MCF 10A (cell line): ENCODE measurements at places on chromosomes 3 and 15. TPM values are rescaled to one million over a fixed set of nuclear protein-coding genes. Genes with fewer than 3 reads are reported as not detected.
A peak's percentile ranks its signal among the peaks of the same experiment; 100 is the strongest.

DNA sequence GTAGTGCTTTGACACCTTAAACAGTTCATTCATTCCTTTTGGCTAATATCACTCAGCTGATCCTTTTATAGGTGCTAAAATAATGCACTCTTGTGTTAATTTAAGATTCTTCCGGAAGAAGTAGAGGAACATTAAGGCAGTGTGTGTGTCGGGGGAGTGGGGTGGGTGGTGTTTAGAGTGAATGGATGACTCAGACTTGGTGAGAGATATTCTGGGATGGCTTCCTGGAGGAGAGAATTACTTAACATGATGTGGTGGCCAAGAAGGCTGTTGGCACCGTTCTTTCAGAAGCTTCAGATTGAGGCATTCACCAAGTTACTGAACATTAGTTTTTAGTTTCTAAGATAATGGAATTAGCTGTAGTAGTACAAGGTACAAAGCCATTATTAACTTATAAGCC, 125.6 kb upstream of the ROPN1 start:
- peak; percentile 66 for DNase-seq

DNA sequence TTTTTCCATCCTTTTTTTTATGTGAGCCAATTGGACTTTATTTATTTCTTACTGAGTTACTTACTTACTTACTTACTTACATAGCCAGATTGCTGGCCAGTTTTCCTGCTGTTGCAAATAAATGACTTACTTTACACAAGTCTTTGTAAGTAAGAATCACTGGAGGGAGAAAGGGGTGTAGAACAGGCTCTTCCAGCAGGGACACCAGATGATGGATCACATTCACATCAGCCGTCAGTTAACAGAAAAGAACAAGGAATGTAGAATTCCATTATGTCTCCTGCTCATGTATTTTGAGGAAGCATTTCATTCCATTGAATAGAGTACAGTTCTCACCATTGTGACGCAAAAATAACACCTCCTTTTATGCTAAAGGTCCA, 188.6 kb downstream of the FNDC3B start:
- DNase-seq, result no peak

Gene SKOR1
- 0.07 and 0.17 TPM in 2 replicates for total RNA-seq

Gene HHATL
- total RNA-seq, result not detected in 2 replicates

Gene DZIP3
- 10.1 and 10.3 TPM in 2 replicates for total RNA-seq

Gene ADAMTSL3
- 1.2 TPM in 2 replicates for total RNA-seq
